Inflammatory macrophage treated with lipopolysaccharide for 1 hour (primary cell): ENCODE measurements at places on chromosomes 16 and 17.

DNA sequence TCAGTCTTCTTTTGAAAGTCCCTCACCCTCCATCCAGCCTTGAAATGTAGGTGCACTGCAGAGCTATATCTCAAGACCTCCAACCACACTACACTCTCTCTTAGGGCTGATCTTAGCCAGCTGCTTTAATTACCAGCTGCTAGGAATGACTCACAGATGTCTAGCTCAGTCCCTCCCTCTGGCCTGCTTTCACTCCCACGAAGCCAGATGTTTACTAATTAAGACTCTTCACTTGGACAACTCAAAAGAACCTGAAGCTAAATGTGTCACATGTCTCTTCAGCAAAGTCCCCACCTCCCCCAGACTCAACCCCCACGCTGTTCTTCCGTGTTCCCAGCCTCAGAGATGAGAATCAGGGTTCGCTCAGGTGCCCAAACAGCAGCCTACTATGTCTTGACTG is 2.6 kb downstream of the GTF3C1 start:
- DNase-seq = no peak

DNA sequence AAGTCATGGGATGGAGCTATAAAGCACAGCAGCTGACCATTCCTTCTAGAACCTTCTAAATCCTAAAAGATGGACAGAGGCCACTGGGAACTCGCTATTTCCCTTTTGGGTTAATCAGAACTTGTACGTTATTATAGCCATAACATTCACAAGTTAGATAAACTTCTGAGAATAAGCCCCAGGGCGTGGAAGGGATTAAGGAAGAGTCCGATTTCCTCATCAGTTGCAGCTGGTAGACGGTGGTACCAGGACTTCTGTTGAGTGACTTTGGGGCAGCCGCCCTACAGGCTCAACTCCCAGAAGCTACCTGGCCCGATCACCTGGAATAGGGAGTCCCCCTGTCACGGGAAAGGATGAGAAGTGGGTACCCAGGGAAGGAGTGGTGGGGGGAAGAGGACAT is 370.1 kb upstream of the ZFHX3 start:
- DNase-seq = no peak

DNA sequence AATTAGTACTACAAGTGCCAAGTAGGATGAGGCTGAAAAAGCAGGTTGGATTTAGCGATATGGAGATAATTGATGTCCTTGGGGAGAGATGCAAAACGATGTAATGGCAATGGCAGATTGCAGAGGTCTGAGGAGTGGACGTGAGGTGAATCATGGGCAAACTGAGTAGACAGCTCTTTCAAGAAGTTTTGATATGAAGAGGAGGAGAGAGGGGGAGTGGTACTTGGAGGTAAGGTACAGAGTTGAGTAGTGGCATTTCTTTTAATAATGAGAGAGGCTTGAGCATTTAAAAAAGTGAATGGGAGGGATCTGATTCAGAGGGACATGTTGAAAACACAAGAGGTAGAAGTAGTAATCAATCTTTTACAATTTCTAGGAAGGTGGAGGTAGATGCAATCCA is 17.7 kb upstream of the VPS4A start:
- DNase-seq = no peak

DNA sequence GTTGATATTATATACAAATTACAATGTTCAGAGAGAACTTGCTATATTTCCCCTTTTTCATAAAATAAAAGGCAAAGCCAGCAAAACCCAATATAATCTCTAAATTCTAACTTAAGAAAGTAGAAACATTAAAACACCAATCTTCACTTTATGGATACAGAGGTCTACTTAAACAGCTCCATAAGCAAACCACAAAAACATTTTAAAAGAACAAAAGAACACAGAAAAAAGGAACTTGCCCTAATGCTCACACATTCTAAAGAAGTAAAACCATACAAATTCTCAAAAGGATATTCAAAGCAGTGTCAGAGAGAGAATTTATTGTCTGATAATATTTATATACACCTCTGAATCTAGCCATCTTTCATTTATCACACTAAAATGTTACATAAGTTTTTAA is 606 bp downstream of the ABCA10 start:
- DNase-seq = no peak

- no peak for DNase-seq
Observed at GRCh38 chr17:83186226-83186625, 106.8 kb downstream of the METRNL start.

GRCh38 chr16:142405-142967 is 4.0 kb upstream of the NPRL3 start:
- DNase-seq = no peak

GRCh38 chr16:35752773-35753558 is 2293.6 kb downstream of the TP53TG3F start:
- DNase-seq = no peak

GRCh38 chr17:43334738-43335402 is 63.9 kb upstream of the ARL4D start:
- DNase-seq = no peak

GRCh38 chr17:61479493-61480413 is 27.5 kb downstream of the TBX4 start:
- no peak for DNase-seq

- peak; percentile 93 for DNase-seq
Observed at GRCh38 chr16:71808593-71809459, at the start of gene AP1G1. Gene AP1G1 (minus strand): TSS chr16:71808834. CDS start chr16:71789479, 19,355 bp downstream.

DNA sequence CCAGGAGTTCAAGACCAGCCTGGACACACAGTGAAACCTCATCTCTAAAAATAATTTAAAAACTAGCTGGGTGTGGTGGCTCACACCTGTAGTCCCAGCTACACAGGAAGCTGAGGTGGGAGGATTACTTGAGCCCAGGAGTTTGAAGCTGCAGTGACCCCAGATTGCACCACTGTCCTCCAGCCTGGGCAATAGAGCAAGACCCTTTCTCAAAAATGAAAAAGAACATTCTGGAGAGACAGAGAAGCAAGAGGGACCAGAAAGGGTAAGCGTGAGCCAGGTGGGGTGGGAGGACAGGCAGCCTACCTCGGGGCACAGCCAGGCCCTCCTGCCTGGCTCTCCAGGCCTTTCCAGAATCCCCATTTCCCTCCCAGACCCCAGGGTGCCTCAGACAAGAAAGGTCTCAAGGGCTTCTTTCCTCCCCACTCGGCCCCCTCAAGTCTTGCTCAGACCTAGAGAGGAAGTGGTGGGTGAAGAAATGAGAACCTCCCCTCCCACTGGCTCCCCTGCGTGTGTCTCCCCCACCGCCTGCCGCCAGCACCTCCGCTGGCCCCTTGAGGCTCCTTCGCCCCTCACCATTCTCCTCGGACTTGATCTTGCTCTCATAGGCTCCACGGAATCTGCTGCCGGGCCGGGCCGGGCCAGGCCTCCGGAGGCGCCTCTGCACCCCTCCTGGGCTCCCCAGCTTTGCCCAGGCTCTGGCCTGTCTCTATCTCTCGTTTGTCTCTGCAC is 503 bp downstream of the C16orf54 start:
- peak; percentile 58 for DNase-seq

GRCh38 chr16:84887207-84887606 is 67.4 kb downstream of the CRISPLD2 start:
- DNase-seq = no peak

GRCh38 chr17:73151916-73152632 is 12.7 kb upstream of the SSTR2 start:
- peak; percentile 59 for DNase-seq

DNA sequence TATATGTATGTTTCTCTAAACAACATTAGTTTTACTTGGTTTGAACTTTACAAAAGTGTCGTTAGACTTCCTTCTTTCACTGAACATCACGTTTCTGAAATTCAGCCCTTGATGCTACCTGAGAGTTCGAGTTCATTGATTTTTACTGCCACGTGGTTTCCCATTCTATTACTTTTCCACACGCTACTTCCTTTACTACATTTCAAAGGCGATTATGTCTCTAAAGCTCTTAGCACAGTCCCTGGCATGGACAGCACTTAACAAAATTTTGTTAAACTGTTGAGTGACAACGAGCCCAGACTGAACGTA is 15.9 kb upstream of the ARHGAP17 start:
- no peak for DNase-seq

DNA sequence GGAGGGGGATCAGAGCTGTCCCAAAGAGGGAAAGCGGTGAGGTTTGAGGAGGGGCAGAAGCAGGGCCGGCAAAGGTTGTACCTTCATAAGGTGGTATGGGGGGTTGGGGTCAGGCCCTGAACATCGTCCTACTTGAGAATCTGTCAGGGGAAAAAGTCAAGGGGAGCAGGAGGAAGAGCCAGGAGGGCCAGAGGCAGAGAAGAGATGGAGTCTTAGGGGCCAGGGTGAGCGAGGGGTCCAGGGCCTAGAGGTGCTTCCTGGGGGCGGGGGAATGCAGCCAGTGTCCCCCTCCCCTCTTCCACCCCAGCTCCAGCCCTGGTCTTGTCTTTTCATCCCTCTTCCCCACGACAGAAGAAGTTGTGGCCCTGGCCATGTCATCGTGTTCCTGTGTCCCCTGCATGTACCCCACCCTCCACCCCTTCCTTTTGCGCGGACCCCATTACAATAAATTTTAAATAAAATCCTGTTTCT is 1.3 kb upstream of the PRRT2 start:
- no peak for DNase-seq

DNA sequence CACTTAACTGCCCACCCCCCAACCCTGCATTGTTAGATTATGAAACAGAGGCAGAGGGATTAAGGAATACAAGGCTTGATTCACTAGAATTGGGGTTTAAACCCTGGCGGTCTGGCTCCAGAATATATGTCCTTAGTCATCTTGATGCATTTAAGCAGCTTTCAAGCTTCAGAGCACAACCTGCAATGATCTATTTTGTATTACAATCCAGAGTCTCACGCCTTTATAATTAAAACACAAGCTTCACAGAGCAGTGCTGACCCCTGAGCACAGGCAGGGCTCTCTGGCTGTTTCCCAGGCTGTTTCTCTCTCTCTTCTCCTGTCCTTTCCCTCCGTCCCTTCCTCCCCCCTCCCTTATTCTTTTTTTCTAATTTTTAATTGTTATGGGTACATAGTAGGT is 209.1 kb downstream of the SPECC1 start:
- no peak for DNase-seq

DNA sequence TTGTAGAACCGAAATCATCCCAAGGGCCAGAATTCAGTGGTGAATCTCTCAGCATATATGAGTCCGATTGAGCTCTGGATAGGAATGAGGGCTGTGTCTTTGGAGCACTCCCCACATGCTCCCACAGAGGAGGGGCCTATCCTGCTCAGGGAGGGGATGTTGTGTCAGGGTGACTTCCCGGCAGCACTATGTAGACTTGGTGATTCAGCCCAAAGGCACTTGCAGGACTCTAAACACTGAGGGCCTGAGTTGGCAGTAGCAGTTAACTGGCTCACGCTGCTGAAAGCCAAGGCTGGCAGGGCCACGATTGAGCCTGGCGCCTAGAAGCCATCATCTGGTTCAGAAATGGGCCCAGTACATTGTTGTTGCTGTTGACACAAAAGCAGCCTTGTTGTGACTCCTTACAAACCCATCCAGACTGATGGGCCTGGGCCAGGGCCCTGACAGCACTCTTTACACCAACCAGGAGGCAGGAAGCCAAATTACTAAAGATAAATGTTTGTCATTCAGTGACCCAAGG is 31.9 kb downstream of the NMT1 start:
- DNase-seq = no peak
